ENCODE measurements at places on chromosomes 7 and 10. TPM values are rescaled to one million over a fixed set of nuclear protein-coding genes. Genes with fewer than 3 reads are reported as not detected.

The CCDC136 gene
- 0.40 TPM for total RNA-seq

The ASB10 gene
- not detected for total RNA-seq

The ATG9B gene
- not detected for total RNA-seq

The HOXA7 gene
- not detected for total RNA-seq

The SNX10 gene
- 27.4 TPM for total RNA-seq

The GRIFIN gene
- total RNA-seq = not detected

The LLCFC1 gene
- total RNA-seq = not detected

Measured in left lobe of liver (tissue), 2 donors.